ENCODE measurements at places on chromosomes 12 and 14. TPM values are rescaled to one million over a fixed set of nuclear protein-coding genes. Genes with fewer than 3 reads are reported as not detected.

BCL2L14 gene
- total RNA-seq = not detected

HOXC9 gene
- total RNA-seq = 0.52 TPM

SCFD1 gene
- total RNA-seq = 125 TPM

EFCAB11 gene
- 5.9 TPM for total RNA-seq

TSHR gene
- not detected for total RNA-seq
